ENCODE measurements at places on chromosomes 2 and 18.

DNA sequence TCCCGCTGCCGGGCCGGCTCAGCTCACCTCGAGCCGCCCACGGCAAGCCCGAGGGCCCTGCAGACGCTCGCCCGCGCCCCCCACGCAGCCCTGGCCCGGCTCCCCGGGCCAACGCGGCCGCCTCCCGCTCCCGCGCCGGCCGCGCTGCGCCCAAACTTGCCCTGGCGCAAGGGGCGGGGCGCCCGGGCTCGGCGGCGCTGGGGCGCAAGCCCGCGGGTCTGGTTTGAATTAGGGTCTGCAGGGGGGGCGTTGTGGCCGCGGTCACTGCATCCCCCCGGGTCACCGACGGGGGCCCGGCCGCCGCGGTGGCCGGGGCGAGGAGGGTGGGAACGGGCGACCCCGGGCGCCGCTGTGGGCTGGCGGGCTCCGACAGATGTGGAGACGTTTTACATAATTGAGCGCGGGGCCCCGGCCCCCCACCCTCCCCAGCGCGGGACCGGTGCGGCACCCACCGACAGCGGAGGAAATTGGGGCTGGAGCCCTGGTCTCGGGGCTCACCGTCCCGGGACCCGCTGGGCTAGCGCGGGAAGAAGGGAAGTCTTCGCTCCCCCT lies 690 bp downstream of the SDC1 start:
- no peak for DNase-seq

DNA sequence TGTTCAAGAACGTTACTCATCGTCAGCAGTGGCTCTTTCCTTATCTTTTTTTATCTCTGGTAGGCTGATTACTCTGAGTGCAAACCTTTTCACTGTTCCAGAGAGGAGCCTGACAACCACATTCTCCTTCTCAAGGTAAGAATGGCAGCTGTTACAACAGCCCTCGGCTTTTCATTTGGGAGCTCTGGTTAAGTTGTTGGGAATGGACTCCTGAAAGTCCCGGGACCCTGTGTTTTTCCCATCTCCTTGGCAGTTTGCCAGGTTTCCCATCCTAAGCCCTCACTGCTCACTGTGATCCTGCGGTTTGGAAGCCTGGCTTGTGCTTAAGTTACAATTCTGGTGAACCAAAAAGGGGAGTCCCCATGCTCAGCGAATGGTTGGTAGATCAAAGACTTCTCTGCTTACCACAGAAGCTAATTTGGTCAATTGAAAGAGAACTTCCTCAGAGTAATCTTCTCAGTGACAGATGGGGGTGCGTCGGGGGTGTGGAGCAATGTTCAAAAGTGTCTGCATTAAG lies 122.3 kb downstream of the LYPD6B start:
- DNase-seq: no peak

- no peak for DNase-seq
Measured at GRCh38 chr18:24982831-24983230, 369.1 kb downstream of the ZNF521 start.

DNA sequence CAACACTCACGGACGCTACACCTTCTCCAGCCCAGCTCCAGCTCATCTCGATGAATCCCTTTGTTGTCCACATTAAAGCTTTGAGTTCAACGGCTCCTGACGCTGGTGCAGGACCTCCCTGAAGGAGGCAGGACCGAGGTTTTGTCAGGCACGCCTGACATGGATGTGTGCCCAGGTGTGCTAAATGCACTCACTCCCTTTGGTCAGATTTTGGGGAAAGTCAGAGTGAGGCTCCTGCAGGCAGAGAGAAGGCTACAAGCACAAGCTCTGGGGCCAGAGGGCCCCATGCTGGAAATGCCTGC lies 78.6 kb downstream of the NDUFA10 start:
- no peak for DNase-seq

DNA sequence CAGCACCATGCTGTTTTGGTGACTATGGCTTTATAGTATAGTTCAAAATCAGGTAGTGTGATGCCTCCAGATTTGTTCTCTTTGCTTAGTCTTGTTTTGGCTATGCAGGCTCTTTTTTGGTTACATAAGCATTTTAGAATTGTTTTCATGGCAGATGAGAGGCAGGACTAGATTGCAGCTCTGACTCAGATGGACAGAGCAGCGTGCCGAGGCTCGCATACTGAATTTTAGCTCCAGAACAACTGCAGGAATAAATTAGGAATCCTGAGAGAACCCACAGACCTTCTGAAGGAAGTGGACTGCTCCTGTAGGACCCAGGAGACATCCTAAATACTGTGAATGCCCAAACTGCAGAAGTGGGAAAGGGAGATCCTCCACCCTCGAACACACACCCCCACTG lies 141.6 kb downstream of the NETO1 start:
- no peak for DNase-seq

DNA sequence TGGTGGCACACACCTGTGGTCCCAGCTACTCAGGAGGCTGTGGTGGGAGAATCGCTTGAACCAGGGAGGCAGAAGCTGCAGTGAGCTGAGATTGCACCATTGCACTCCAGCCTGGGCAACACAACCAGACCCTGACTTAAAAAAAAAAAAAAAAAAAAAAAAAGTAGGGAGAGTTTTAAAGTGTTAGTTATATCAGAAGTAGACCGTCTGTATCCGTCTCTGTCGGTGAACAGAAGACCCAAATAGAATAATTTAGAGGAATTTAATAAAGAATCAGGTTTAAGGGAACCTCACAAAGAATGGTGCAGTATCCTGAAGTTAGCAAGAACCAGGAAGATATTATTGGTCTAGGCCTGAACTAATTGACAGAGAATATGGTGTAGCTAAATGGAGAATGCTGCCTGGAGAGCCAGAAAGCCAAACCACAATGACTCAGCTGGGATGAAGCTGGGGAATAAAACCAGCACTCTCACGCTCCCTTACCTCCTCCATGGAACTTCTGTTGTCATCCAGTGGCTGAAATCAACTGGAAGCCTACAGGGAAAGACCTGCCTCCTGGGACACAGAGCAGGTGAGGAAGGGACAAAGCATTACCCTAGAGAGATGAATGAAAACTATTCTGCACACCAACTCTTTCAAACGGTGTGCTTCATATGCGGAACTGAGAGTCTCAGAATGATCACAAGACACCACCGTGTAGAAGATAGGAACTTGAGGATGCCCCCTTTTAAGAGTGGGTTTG lies 39.1 kb upstream of the PLEKHM3 start:
- DNase-seq: peak; percentile 81

- DNase-seq: no peak
Measured at GRCh38 chr18:60202708-60203107, 169.9 kb downstream of the MC4R start.

DNA sequence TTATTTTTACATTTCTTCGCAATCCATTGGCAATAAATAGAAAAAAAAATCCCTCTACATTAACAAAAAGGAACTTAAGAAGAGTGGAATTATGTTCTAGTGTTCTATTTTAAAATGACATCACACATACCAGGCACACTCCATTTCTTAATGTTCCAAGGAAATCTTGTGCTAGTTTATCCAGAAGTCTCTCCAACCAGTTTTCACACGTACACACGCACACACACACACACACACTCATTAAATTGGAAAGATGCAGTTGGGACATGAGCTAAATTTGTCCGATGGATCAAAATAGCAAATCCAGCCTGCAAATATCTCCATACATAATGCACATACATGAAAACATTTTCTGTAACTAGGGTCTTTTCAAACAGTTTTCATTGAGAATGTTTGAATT lies 78.3 kb downstream of the KCNJ3 start:
- no peak for DNase-seq

DNA sequence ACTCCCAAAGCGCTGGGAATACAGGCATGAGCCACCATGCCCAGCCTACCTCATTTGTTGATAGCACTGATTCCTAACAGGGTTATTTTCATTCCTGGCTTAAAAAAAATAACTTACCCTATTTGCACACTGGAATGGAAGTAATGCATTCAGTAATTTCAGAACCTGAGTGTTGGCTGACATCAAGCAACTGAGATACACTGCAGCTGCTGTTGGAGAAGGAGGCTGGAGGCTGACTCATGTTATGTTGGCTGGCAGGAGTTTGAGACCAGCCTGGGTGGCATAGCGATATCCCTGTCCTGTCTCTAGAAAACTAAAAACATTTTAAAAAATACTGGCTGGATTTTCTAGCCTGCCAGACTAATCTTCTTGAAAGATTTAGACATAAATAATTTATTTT lies 385.1 kb upstream of the MEX3C start:
- DNase-seq: no peak

DNA sequence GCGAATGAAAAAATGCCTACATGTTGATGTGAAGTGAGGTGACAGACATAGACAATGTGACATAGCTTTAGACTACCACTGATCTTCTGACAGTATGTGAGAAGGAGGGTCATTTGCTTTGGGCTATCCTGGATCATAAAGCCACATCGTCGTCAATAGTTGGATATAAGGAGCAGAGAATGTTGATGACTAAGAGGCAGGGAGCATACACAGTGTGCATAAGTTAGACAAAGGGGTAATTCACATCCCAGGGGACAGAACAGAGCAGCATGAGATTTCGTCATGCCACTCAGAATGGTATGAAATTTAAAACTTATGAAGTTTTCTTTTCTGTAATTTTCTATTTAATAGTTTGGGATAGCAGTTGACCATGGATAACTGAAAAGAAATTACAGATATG lies 403.2 kb downstream of the DSC3 start:
- no peak for DNase-seq

DNA sequence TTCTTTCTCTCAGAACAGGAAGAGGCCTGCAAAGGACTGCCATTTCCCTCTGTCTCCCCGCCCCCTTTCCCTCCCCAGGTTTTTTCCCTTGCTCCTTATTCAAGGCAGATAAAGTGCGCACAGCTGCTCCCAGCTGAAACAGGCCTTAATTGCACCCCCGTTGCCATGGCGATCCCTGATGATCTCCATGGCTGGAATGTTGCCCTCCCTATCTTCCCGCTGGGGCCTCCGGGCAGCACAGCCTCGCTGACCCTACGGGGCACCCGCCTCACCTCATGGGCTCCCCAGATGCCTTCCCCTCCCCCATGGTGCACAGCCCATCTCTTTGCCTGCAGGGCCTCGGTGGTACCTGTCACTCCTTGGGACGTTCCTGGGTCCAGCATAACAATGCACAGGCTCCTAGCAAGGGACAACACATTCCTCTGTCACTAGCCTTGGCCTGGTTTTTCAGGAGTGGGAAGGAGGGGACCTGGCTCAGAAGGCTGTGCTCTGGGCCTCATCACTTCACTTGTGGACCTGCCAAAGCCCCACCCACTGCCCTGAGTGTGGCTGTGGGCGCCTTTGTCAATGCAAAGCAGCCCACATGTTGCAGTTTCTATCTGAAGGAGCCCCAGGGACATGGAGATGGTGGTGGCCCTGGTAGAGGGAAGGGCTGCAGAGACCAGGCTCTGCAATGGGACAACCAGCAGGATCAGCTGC lies 115.0 kb downstream of the CELF4 start:
- DNase-seq: no peak

DNA sequence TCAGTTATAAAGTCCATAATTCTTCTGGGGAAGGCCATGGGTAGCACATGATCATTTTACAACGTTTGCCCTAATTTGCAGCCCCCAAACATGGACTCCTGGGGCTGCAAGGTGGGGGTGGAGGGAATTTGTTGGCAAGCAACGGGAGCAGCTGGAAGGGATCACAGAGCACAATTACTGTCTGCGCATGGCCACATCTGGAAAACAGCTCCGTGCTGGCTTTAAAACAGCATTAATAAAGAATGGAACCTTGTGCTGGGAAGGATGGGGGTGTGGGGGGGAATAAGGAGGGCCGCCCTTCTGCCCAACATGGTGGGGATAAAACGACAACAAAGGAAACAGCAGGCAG lies 60.9 kb upstream of the SLC14A2 start:
- DNase-seq: no peak

- DNase-seq: no peak
Measured at GRCh38 chr2:69097891-69098655, 85.1 kb downstream of the ANTXR1 start.

GRCh38 chr2:127415593-127416505 lies 2.4 kb upstream of the PROC start:
- DNase-seq: no peak

DNA sequence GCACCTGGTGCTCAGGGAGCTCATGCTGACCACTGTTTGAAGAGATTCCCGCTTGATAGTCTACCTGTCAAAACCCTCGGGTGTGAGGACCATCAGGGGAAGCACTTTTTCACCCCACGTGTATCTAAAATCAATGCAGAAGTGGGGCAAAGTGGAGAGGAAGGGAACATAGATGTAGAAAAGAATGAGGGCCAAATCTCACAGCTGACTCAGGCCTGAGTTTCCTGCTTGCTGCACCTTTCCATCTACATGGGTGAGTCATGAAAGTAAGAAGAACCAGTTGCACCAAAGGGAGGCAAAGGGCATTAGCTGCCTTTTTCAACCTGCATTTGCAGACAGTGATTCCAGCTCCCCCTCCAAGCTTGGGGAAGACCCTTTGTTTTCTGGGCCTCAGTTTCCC lies 100.2 kb upstream of the MYCN start:
- DNase-seq: no peak

GRCh38 chr2:15579641-15580040 lies 12.0 kb upstream of the DDX1 start:
- no peak for DNase-seq

DNA sequence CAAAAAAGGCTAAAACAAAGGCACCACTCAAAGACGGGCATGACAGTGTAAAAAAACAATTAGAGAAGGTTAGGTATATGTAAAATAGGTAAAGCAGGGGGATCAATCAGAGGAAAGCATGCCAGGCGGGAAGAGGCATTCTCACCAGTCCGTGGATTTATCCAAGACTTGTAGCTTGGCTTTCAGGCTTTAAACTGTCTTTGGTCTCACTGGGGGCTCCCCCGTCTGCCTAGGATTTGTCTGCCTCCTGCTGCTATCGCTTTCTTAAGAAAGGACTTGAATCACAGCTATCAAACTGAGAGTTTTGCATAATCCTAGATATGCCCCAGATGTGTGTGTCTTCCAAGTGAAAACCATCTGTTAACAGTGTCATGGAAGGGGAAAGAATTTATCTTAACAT lies 11.1 kb upstream of the GORASP2 start:
- no peak for DNase-seq

DNA sequence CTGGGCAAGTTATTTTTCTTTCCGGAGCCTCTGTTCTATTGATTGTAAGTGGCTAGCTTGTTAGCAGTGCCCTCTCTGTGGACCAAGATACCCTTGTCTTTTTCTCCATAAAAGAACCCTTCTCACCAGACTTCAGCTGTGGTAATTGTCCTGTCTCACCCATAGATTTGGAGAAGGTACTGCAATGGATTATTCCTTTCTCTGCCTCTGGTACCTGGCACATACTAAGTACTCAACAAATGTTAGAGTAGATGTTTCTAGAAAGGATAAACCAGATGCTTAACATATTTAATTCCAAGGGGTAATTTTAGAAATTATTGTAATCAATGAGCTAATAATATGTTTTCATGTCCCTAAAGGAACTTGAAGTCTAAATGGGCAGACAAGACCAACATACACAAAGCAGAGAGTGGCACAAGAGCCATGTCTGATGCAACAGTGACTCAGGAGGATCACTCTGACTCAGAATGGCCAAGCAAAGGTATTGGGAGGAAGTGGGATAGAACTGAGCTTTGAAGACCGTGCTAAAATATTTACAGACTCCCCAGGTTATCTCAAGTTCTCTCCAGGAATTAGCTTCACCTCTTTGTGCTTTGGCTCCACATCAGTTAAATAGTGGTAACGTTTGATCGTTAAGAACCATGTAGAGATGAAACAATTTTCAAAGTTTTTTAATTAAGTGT lies 129.7 kb upstream of the OSR1 start:
- DNase-seq: peak; percentile 57

- peak; percentile 22 for DNase-seq
Measured at GRCh38 chr18:68847219-68847837, 49.4 kb downstream of the CCDC102B start.

All from fibroblast of gingiva (primary cell).